ENCODE measurements at places on chromosomes 2 and 18.

- no peak for DNase-seq
Measured at GRCh38 chr18:55286257-55286825, 301.7 kb downstream of the TCF4 start.

DNA sequence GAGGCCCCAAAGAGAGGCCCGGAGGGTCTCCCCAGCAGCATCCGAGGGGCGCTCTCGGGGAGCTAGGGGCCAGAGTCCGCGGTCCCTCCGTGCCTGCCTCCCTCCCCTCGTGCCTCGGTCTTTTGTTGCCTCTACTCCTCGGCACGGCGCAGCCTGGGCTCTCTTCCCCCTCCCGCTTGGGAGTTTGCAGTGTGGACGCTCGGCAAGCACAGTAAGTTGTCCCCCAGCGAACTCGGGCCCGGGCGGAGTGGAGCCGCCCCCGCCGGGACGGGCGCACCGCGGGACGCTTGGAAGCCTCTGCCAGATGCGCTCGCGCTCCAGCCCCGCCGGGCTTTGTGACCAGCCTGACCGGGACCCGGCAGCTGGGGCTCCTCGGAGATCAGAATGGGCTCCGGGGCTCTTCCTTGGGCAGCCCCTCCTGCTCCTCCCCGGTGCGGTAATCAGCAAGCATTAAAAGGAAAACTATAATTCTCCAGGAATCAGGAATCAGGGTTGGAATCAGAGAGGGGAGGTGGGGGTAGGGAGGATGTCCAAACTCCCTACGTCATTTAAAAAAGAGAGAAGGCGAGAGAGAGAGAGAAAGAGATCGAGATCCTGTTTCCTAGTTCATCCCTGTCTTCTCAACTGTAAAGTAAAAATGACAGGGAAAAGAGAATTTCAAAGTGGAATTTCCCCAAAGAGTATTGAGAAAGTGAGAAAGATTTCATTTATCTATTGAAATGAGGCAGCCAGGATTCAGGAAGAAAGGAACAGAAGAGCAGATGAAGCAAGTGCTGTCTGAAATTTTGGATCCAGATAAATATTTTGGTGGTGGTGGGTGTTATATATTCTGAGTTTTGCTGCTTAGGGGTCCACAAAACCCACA lies 786 bp upstream of the TMEM200C start:
- DNase-seq: no peak

DNA sequence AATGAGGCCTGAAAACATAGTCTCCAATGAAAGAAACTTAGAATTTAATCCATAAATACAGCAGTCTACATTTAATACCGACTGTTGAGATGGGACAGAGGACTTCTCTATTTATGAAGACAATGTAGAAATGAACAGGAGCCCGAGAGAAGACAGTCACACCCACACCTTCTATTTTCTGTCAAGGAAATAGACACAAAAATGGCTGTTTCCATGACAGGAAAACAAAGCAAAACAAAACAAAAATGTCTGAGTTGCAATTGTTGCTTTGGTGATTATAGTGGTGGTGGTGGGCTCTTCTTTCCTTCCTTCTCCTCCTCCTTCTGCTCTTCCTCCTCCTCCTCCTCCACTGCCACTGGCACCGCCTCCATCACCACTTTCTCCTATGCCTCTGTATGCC lies 72.3 kb upstream of the CCDC68 start:
- no peak for DNase-seq

DNA sequence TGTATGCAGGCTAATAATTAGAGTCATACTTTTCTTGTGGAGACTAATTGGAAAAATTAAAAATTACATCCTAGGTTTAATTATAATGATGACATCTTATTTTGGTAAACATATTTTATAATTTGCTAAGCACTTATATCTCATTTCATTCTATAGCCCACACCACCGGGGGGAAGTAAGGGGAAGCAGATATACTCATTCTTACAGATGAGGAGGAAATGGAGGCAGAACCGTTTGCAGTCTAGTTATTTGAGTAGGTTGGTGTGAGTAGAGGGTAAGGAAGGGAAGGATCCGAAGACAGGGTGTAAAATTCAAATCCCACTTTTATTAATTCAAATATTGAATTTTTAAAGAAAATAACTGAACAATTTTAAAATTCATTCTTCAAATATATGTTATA lies 3.7 kb downstream of the ITGAV start:
- no peak for DNase-seq

Measured in NCI-H1092 (cell line).